ENCODE measurements at places on chromosomes 12 and 14.

GRCh38 chr12:94152292-94153078, 4.1 kb downstream of the PLXNC1 start:
- no peak for DNase-seq

DNA sequence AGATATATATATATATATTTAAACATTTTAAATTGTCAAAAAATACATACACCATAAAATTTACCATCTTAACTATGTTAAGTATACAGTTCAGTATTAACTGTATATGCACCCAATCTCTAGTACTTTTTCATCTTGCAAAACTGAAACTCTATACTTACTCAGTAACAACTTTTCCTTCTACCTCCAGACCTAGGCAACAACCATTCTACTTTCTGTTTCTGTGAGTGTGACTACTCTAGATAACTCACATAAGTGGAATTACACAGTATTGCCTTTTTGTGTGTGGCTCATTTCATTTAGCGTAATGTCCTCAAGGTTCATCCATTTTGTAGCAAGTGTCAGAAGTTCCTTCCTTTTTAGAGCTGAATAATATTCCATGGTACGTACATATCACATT, 8.2 kb downstream of the FAM234B start:
- DNase-seq = no peak

GRCh38 chr12:24907464-24907863, 41.4 kb downstream of the BCAT1 start:
- DNase-seq = no peak

DNA sequence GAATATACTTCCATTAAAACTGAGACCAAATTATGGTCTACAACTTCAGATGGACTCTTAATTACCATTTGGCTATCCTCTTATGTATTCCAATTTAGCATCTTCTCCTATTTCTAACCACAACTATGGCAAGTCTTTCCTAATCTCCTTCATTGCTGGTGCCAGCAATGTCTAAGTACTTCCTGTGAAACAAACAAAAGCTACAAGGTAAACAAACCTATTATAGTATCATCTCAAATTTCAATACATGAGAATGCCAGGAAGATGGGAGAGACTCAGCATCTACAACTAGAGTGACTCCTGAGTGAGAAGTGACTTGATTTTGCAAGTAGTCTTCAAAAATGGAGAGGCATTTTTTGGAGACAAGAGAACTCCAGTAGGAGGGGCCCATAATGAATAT, 202.9 kb upstream of the ATXN7L3B start:
- no peak for DNase-seq

DNA sequence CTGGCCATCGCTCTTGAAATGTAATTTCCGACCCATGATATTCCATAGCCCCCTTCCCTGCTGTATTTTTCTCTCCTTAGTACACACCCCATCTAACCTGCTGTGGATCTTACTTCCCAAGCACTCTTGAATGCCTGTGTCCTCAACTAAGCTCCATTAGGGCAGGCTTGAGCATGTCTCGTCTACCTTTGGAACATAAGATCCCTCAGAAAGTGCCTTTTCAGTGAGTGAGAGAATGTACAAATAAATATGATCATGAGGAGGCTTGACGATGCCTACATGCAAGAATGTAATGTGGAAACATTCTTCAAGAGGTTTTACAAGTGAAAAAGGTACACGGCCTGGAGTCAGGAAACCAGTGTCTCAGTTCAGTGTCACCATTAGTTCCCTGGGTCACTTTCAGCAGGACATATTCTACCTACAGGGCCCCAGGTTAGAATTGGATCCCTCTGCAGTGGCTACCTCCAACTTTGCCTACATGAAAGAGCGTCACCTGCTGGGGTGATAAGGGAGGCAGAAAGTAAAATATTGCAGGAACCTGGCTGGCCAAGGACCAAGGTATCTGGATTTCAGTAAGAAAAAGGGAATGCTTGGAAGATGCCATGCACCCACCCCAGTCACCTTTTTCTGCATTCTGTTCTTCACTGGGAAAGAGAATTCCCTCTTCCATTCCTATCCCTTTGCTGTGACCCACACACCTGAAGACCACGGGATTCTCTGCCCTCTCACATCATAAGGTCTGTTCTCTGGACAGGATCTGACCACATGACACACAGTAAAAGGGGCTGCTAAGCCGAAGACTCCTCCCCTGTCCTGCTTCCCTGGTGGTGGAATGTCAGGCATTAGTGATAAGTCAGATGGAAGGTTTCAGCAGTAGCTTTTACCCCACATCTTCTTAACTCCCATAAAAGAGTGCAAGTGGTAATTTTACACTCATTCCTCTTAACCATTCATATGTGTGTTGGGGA, 24.6 kb upstream of the SERPINA1 start:
- no peak for DNase-seq

GRCh38 chr14:105203057-105203531, 22.0 kb upstream of the NUDT14 start:
- peak; percentile 60 for DNase-seq

DNA sequence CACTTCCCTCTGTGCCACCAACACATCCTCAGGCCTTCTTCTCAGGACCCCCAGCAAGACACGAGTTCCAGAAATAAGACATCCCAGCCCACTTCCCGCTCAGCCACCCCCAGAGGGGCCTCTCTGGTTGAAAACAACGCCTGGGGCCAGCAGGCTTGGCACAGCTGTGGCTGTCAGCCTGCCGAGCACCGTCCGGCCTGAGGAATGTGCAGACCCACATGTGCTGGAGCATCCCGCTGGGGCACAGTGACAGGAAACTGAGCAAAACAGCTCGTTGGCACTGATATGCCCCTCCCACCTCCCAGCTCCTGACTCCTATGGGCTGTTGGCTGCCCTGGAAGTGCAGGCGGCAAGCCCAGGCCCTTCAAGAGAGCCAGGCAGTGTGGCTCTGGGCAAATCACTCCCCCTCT, 1.4 kb downstream of the SYNE3 start:
- no peak for DNase-seq

DNA sequence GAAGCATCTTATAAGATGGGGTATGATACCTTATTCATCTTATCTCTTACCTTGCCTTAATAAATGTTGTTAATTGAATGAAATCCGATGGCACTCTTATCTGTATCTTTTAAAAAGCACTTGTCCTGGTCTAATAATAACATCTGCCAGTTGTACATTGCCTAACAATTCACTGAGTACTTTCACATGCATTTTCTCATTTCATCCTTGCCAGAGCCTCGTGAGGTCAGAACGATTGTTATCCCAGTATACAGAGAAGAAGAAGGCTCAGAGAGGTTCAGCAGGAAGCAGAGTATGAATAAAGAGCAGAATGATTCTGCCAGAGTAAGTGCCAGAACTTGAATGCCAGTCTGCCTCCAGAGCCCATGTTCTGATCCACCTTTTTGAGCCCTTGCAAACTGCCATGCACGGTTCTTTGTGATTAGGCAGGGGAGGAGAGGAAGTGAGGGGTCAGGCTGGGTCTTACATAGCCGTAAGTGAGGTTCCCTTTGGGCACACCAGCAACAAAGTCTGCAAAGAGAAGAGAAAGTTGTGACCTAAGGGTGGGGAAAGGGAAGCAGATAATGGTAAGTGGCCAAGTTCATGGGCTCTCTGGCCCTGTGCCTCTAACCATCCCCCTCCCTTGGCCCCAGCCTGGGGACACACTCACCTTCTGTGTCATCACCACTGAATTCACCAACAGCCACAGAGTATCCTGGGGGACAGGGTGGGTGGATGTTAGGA, 11.7 kb downstream of the ITGA5 start:
- DNase-seq = no peak

- DNase-seq = no peak
These were observed 397.1 kb downstream of the SNAPC1 start for GRCh38 chr14:62159314-62159713.

DNA sequence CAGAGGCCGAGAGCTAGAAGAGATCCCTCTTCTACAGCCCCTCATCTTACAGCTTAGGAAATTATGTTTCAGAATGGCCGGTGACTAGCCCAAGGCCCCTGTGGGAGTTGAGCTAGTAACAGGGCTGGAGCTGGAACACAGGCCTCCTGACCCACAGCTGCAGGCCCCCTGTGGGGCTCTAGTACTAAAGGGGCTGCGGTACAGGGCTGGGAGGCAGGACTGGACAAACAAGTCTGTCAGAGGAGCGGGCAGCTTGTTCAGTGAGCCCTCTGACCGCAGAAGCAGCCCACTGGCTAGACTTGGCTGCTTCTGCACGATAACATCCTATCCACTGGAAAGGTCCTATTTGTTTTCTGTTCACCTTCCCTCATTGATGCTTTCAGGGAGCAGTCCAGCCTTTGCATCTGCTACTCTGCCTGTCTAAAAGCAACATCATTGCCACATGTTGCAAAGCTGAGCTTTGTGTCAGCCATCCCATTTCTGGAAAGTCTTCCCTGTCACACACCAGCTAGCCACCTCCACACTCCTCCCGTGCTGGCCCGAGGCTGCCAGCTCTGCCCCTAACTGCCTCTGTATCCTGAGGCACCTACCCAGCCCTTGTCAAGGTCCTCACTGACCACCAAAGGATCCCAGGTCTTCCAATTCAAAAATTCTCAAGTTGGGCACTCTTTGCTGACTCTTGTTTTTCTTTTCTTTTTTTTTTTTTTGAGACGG, 10.2 kb downstream of the PSMC1 start:
- no peak for DNase-seq

DNA sequence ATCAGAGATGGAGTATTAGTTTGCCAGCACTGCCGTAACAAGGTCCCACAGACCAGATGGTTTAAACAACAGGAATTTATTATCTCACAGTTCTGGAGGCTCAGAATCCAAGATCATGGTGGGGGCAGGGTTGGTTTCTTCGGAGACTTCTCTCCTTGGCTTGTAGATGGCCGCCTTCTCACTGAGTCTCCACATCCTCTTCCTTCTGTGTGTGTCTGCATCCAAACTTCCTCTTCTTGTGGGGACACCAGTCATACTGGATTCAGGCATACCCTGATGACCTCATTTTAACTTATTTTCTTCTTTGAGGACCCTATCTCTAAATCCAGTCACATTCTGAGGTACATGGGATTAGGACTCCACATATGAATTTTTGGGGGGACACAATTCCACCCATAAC, 455.5 kb downstream of the RGS6 start:
- DNase-seq = no peak

- no peak for DNase-seq
These were observed 27.7 kb downstream of the CLMN start for GRCh38 chr14:95291859-95292542.

DNA sequence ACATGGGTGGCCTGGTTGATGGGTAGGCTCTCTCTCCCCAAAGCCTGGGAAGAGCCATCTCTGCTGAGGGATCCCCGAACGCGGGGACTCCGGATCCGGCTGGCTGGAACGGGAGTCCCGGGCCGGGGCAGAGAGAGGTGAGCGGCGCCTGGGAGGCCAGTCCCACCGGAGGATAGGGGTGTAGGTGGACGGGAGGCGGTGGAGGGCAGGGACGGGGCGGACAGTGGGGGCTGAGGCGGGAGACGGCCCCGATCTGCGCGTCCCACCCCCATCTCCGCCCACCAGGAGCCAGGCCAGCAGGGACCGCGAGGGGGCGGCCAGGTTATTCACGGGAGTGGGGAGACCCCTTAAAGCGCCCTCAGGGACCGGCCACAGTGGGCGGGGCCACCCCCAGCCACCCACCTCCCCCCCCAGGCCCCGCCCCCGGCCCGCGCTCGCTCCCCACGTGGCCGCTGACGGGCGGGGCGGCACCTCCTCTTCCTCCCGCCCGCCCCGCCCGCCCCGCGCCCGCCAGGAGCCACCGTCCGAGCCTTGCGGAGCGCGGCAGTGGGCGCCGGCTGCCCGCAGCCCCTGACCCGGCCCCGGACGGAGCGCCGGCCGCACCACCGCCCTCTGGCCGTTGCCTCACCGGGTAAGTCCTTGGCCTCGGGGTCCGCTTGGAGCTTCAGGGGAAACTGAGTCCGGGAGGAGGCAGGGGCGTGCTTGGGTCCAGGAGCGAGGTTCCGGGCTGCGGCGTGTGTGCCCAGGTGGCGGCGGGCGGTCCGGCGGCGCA, at the start of gene INF2:
Gene INF2 (plus strand): TSS at position 510 of the 772 bp plus-strand sequence. CDS start 11,748 bp downstream, outside the sequence.
- peak; percentile 51 for DNase-seq

DNA sequence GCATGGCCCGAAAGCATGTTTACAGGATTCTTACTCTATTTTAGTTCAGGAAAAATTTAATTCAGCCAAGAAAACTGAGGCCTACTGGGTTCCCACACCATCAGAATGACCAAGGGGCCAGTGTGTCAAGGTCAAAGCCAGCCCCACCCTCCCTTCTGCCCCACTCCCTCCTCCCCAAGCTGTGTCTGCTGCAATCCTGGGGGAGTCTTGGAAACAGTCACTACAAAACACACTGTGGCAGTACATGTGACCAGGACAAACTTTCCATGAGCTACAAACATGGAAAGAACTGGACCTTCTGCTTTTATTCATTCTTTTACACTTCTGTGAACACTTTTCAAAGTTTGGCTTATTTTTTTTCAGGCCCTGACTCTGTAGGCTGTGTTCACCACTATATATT, 1228.8 kb upstream of the TMEM132C start:
- DNase-seq = no peak

- no peak for DNase-seq
These were observed 142.9 kb upstream of the KITLG start for GRCh38 chr12:88723219-88723618.

DNA sequence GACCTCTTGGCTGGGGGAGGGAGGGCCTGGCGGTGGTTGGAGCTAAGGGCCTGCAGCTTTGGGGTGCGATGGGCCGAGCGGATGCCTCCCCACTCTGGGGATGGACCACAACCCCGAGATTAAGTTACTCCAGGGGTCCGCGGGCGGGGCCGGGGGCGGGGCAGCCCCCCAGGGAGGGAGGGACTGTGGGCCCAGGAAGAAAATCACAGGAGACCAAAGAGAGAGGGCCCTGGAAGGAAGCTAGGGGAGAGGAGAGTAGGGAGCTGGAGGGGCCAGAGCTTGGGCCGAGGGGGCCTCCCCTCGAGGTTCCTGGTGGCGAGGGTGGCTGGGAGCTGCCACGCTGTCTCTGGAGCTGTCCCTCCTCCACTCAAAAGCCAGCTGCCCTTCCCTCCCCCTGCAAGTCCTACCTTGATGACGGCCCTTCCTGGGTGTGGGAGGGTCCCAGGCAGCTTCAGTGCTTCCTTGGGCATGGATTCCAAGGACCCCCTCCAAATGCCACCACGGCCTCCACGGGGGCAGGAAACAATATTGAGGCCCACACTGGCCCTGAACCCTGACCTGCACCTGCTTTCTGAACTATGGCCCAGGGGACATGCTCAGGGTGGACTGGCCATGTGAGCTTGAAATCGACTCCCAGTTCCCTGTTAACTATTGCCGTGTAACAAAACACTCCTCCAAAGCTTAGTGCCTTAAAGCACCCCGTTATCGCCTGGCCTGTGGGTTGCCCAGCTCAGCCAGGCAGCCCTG, 610 bp upstream of the NUDT14 start:
- DNase-seq = no peak

GRCh38 chr12:46494424-46494823, 121.9 kb upstream of the SLC38A2 start:
- DNase-seq = no peak

All from activated CD4-positive, alpha-beta T cell treated with anti-CD3 and anti-CD28 coated beads, Interleukin-2, amount 50 U/mL, for 1 hour (primary cell).